ENCODE measurements at places on chromosomes 3 and 15. TPM values are rescaled to one million over a fixed set of nuclear protein-coding genes. Genes with fewer than 3 reads are reported as not detected.

The NMNAT3 gene
- polyA plus RNA-seq = 8.2 TPM

The CPEB1 gene
- 3.1 TPM for polyA plus RNA-seq

DNA sequence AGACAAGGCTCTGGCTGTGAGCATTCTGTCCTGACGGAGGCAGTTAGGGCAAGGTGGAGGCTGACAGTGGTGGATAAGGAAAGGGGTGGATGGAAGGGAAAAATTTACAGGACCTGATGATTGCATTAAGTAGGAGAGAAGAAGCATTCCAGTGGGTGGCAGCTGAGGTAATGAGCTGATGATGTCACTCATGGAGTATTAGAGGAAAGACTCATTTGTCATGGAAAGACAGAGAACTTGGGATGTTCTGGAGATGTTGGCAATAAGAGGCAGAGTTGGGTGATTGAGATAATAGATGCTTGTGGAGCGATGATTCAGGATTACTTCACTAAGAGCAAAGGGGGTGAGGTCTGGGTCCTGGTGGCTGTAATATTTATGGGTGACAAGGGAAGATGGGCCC lies 63.6 kb upstream of the SCN5A start:
- no peak for DNase-seq

- no peak for DNase-seq
These were observed 162.5 kb downstream of the FNDC3B start for GRCh38 chr3:172201870-172202236.
